ENCODE measurements at places on chromosomes 5 and 9.

DNA sequence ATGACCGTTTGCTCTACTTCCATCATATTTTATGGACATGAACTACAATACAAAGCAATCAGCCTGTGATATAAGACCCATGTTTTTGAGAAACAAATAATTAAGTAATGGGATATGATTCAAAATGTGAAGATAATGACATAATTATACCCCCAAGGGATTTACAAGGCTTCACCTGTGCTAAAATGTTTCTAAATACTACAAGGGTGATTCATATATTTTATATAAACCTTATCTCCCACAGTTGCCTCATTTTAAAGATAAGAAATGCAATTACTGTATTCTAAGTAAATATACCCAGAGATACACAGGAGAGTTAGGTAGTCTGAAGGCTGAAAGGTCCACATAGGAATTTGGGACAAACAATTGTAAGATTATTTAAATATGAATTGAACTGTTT lies 662.0 kb upstream of the CHD1 start:
- no peaks in the 10 kb centered on the region for H3K27me3 ChIP-seq
- no peak for DNase-seq
- no peak overlapping the region for H3K27ac ChIP-seq
- H3K36me3 ChIP-seq = no peaks in the 10 kb centered on the region
- no peak overlapping the region for H3K4me3 ChIP-seq
- no peaks in the 10 kb centered on the region for H3K4me1 ChIP-seq

DNA sequence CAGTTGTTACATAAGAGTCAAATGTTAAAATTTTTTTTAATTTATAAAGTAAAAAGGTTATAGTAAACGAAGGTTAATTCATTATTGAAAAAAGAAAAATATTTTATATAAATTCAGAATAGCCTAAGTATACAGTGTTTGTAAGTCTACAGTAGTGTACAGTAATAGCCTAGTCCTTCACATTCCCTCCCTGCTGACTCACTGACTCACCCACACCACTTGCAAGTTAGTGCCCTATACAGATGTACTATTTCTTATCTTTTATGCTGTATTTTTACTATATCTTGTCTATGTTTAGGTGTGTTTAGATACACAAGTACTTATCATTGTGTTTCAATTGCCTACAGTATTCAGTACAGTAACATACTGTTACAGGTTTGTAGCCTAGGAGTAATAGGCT lies 57.6 kb downstream of the MAMDC2 start:
- H3K27ac ChIP-seq = no peak overlapping the region
- H3K36me3 ChIP-seq = no peaks in the 10 kb centered on the region
- no peaks in the 10 kb centered on the region for H3K27me3 ChIP-seq

- no peak for DNase-seq
- peaks cover 8% of the 10 kb centered on the region for H3K4me1 ChIP-seq
- no peak overlapping the region for H3K4me3 ChIP-seq
- H3K27me3 ChIP-seq = no peaks in the 10 kb centered on the region
Observed at GRCh38 chr5:36285837-36286615, 15.7 kb downstream of the RANBP3L start.

GRCh38 chr9:125507226-125507625 lies 199.8 kb downstream of the MAPKAP1 start:
- peaks cover 7% of the 10 kb centered on the region for H3K4me1 ChIP-seq
- no peak overlapping the region for H3K27ac ChIP-seq

DNA sequence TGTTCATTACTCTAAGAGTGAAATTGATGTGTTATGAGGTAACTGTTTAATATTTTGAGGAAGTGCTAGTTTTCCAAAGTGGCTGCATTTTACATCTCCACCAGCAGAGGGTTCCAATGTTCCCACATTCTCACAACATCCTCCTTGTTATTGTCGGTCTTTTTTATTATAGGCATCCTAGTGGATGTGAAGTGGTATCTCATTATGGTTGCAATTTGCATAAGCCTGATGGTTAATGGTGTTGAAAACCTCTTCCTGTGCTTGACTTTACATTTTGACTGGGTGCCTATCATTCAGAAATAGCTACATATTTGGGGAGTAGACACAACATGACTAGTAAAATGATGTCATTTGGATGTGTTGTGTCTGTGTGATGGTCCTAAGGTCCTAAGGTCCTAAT lies 143.6 kb downstream of the MRPS30 start:
- no peaks in the 10 kb centered on the region for H3K27me3 ChIP-seq
- no peak for DNase-seq
- H3K36me3 ChIP-seq = no peaks in the 10 kb centered on the region
- no peak overlapping the region for H3K4me3 ChIP-seq
- no peaks in the 10 kb centered on the region for H3K4me1 ChIP-seq

DNA sequence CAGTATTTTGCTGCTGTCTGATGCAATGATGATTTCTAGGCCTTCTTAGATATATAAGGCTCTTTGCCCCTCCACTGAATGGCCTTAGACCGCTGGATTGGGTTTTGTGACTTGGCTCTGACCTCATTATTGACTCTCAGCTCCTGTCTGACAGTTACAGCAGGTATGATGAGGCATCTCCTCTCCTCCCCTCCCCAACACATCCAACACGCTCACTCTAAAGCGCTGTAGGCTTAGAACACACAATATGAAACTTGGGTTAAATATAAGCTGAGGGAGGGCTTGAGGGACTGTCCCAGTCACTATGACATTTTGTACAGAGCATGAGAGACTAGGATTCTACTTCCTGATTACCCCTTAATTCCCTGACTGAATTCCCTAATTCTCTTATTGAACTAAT lies 18.8 kb upstream of the CER1 start:
- no peaks in the 10 kb centered on the region for H3K36me3 ChIP-seq
- no peaks in the 10 kb centered on the region for H3K4me1 ChIP-seq
- H3K27ac ChIP-seq = no peak overlapping the region
- no peak for DNase-seq

Measured in suprapubic skin (tissue), 4 donors.